ENCODE measurements at places on chromosomes 1 and 21.

DNA sequence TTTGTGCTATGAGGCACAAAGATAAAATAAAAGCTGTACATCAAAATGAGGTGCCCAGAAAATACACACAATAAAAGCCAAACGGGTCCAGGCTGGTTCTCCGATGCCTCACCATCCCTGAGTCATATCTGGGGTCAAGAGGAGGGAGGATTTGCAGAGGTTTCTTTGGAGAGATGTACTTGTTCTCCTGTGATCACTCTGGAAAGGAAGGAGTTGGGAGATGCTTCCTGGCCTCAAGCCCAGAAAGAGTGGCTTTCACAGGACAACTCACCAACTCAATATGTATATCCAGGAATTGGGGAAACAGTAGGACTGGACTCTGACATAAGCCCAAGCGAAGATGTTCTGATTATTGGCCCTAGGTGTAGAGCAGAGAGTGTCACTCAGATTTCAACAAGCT is 51.9 kb downstream of the DIPK1A start:
- DNase-seq: no peak

- DNase-seq: no peak
Observed at GRCh38 chr1:156527584-156527983, 27.0 kb upstream of the MEF2D start.

DNA sequence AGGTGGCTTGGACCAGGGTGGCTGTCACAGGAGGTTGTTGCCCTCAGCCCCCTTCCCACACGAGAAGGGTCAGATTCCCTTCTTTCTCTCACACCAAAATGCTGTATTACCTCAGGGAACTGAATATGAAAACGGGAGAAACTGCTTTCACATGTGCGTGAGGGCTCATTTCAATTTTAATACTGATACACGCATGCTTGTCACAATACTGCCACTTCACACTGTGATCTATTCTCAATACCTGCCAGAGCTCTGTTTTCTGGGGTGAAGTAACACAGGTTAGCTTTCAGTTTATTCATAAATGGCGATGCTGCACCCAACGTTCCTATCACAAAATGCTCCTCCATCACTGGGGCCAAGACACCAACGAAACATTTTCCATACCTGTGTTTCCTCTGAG is 181.8 kb downstream of the APP start:
- no peak for DNase-seq

- DNase-seq: no peak
Observed at GRCh38 chr21:39041816-39042215, 141.4 kb downstream of the PSMG1 start.

GRCh38 chr1:173213665-173214064 is 6.5 kb upstream of the TNFSF4 start:
- no peak for DNase-seq

DNA sequence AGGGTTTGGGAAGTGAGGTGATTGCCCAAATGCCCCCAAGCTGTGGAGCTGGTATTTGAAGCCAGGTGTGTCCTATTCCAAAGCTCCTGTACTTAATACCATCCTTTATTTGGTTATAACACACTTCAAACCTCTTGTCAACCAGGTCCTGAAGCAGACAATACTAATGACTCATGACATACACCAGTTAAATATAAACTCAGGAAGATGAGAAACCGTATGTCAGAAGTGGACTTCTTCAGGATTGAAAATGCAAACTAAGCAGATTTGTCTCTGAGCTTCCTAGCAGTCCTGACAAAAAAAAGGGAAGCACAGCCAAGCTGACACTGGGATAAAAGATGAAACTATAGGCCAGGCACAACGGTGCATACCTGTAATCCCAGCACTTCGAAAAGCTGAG is 70.6 kb downstream of the ALPL start:
- DNase-seq: no peak

- DNase-seq: no peak
Observed at GRCh38 chr1:205676597-205676996, 3.7 kb downstream of the SLC45A3 start.

DNA sequence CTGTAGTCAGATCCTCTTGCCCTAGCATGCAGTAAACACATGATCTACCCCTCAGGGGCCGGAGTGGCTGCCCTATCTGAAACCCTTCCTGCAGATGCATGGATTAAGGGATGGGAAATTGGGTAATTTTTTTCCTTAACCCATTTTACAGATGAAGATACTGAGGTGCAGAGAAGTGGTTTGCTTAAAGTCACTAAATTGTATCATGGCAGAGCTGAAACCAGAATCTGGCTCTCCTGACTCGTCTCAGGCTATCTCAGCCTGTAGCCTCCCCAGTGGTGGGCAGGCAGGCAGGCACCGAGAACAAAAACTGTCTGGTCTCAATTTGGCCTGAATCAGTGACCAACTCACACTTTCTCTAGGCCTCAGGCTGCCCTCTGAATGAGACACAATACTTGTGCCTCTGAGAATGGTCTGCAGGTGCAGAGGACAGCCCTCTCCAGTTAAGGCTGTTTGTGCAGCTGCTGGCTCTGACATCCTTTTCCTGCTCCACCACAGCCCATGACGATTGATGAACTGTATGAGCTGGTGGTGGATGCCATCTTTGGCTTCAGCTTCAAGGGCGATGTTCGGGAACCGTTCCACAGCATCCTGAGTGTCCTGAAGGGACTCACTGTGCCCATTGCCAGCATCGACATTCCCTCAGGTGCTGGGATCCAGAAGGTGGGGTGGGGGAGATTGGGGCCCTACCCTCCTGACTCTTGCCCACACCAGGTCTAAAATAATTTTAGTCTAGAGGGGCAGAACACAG is 1.5 kb downstream of the NAXE start:
- no peak for DNase-seq

DNA sequence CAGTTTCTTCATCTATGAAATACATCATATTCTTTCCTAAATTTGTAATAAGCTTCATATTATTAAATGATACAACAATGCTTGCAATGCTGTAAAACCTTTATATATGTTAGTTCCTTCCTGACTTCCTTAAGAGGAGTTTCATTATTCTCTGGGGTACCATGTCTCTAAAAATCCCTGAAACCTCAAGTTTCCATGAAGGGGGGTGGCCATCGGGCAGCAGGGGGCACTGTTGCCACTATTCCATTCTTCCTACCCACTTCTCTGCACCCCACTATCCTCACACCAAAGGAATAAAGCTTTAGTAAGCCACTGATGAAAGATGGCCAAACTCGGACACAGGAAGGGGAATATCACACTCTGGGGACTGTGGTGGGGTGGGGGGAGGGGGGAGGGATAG is 9.0 kb upstream of the DMRTB1 start:
- no peak for DNase-seq

GRCh38 chr1:2548068-2548589 is 8.0 kb upstream of the TNFRSF14 start:
- peak; percentile 75 for DNase-seq

- DNase-seq: no peak
Observed at GRCh38 chr1:2095981-2096736, 45.9 kb downstream of the PRKCZ start.

GRCh38 chr1:154360288-154360687 is 35.0 kb downstream of the ATP8B2 start:
- no peak for DNase-seq

GRCh38 chr1:161229896-161230295 is 4.0 kb downstream of the TOMM40L start:
- DNase-seq: no peak

DNA sequence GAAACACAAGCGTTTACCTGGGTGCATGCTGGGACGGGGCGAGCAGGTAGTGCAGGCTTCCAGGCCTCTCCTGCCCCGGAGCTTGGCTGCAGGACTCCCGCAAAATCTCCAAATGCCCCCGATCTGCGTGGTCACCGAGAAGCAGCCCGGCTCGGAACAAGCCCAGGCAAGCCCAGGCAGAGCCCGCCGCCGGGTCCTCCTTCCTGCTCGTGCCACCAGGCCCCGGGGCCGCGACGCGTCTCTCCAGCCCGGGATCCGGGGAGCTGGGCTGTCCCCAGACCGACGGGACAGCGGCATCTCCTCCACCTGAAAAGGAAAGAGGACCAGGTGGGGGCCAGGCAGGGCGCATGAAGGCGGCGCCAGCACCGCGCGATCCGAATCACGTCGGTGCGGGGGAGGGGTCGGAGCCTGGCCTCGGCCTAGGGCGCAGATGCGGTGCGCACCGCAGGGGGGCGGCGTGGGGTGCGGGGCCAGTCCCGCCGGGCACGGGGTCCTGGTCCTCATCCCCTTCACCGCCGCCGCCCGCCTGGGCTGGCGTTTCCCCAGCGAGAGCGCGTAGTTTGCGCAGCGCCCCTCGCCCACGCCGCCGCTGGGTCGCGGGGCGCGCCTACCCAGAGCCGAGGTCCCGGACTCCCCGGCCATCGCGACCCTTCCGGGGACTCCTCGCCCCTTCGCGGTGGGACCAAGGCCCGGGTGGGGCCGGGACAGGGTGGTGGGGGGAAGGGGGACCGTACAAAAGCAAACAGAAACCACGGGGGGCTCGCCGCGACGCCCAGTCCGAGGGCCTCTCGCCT is 52.4 kb upstream of the H6PD start:
- no peak for DNase-seq

DNA sequence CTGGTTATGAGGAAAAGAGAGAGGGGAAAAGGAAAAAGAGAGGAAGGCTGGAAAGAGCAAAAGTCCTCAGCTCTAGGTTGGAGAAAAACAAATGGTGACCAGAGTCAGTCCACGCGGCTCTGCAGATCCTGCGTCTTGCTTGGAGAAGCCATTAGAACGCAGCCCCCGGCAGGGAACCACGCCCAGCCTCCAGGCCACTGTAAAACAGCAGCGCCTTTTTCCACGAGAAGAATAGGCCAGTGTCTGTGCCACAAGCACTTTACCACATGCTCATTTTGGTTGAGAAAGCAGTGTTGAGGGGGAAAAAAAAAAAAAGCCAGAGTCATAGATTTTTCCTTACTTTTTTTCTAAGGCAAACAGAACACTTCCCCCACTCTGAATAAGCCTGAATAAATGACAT is 846.9 kb upstream of the ADAMTS5 start:
- no peak for DNase-seq

GRCh38 chr1:22976461-22977243 is 4.0 kb upstream of the LACTBL1 start:
- DNase-seq: peak; percentile 14

DNA sequence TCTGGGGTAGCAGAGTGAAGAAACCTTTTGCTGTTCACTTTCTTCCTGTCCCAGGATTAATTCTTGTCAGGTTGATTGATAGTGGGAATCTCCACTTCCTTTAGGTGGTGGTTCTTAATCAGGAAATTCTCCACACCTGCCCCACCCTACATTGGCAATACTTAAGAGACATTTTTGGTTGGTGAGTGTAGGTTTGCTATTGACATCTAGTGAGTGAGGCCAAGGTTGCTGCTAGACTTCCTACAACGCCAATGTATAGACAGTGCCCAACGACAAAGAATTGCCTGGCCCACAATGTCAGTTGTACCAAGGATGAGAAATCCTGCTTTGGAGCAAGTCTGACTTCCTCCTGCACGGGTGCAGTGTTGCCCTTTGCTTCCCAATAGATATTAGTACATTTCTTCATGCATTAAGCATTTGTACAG is 38.5 kb downstream of the MAP3K7CL start:
- no peak for DNase-seq

- DNase-seq: no peak
Observed at GRCh38 chr21:43701936-43702784, 16.8 kb upstream of the PDXK start.

DNA sequence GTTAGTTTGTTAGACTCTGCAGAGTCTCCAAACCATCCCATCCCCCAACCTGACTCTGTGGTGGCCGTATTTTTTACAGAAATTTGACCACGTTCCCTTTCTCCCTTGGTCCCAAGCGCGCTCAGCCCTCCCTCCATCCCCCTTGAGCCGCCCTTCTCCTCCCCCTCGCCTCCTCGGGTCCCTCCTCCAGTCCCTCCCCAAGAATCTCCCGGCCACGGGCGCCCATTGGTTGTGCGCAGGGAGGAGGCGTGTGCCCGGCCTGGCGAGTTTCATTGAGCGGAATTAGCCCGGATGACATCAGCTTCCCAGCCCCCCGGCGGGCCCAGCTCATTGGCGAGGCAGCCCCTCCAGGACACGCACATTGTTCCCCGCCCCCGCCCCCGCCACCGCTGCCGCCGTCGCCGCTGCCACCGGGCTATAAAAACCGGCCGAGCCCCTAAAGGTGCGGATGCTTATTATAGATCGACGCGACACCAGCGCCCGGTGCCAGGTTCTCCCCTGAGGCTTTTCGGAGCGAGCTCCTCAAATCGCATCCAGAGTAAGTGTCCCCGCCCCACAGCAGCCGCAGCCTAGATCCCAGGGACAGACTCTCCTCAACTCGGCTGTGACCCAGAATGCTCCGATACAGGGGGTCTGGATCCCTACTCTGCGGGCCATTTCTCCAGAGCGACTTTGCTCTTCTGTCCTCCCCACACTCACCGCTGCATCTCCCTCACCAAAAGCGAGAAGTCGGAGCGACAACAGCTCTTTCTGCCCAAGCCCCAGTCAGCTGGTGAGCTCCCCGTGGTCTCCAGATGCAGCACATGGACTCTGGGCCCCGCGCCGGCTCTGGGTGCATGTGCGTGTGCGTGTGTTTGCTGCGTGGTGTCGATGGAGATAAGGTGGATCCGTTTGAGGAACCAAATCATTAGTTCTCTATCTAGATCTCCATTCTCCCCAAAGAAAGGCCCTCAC is at the start of gene OLIG2:
OLIG2 (plus strand) TSS at position 447 of the 954 bp plus-strand sequence. CDS start 928 bp downstream, outside the sequence.
- no peak for DNase-seq

- DNase-seq: no peak
Observed at GRCh38 chr1:31243501-31244286, 4.0 kb upstream of the NKAIN1 start.

All from activated naive CD4-positive, alpha-beta T cell (primary cell).